ENCODE measurements at places on chromosomes 3 and 15. TPM values are rescaled to one million over a fixed set of nuclear protein-coding genes. Genes with fewer than 3 reads are reported as not detected.
A peak's percentile ranks its signal among the peaks of the same experiment; 100 is the strongest.

CASR gene
- polyA plus RNA-seq = not detected

MORC1 gene
- not detected for polyA plus RNA-seq

HACL1 gene
- 25.5 TPM for polyA plus RNA-seq

XYLB gene
- 0.12 TPM for polyA plus RNA-seq

LMAN1L gene
- polyA plus RNA-seq = not detected

GOLGA8J gene
- polyA plus RNA-seq = not detected

ELP6 gene
- polyA plus RNA-seq = 44.8 TPM

DNA sequence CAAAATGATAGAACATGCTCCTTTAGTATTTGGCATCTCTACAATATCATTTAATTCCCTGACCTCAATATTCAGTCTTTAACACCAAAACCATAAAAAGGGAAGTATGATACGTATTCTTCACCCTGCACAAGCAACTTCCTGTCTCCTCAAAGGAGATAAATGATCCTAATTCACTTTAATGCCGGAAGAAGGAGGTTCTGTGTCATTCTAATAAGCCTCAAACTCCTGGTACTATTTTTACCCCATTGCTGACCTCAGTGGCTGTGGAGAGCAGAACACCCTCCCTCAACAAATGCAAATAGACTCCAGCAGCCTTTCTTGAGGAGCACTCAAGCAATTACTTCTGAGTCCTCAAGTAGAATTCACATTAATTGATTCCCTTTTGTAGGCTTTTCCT, 173.3 kb downstream of the TMEM108 start:
- DNase-seq = peak; percentile 31

GRCh38 chr15:58380280-58380945, 51.4 kb upstream of the LIPC start:
- DNase-seq = no peak

- no peak for DNase-seq
Observed at GRCh38 chr3:88076712-88077111, 17.7 kb downstream of the ZNF654 start.

DNA sequence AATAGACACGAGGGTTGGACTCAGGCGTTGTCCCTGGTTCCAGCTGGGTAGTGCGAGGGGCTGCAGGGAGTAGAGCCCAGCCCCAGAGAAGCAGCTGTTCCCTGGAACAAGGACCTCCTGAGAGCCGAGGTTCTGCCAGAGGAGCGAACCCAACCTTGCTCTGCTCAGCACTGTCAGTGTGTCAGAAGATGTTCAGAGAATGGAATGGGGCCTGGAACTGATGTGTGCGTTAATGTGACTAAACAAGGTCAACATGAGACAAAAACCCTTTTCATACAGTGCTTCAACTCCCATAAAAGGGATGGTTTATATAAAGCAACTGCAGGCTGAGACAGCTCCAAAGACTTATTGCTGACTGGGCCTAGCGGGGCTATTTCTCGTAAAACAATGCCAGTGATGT, 35.5 kb upstream of the HACD2 start:
- no peak for DNase-seq

- DNase-seq = no peak
Observed at GRCh38 chr3:58249358-58250092, 11.9 kb downstream of the ABHD6 start.

- no peak for DNase-seq
Observed at GRCh38 chr15:45469441-45469840, 53.1 kb downstream of the SLC30A4 start.

GRCh38 chr3:143358793-143359491, 239.4 kb downstream of the CHST2 start:
- no peak for DNase-seq

GRCh38 chr15:77851691-77852090, 219.0 kb upstream of the LINGO1 start:
- DNase-seq = no peak

- no peak for DNase-seq
Observed at GRCh38 chr3:100103558-100104441, 10.5 kb downstream of the FILIP1L start.

- no peak for DNase-seq
Observed at GRCh38 chr3:186461141-186461540, 83.0 kb downstream of the CRYGS start.

GRCh38 chr3:20072422-20072821, 32.2 kb downstream of the KAT2B start:
- no peak for DNase-seq

GRCh38 chr15:99433757-99434450, 131.9 kb upstream of the MEF2A start:
- no peak for DNase-seq
